ENCODE measurements at places on chromosomes 7 and 10.

GRCh38 chr10:100705139-100705538 lies 40.2 kb upstream of the PAX2 start:
- DNase-seq = no peak

DNA sequence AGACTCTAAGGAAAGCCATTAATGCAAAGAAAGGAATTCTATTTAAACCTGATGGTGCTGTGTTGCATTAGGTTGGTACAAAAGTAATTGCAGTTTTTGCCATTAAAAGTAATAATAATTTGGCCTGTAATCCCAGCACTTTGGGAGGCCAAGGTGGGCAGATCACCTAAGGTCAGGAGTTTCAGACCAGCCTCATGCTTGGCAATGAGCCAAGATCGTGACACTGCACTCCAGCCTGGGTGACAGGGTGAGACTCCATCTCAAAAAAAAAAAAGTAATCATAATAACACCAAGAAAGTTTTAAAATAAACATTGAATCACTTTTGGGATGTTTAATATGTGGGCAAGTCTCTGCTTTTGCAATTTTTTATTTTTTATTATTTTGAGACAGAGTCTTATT lies 107.3 kb upstream of the FRMD4A start:
- DNase-seq = no peak

DNA sequence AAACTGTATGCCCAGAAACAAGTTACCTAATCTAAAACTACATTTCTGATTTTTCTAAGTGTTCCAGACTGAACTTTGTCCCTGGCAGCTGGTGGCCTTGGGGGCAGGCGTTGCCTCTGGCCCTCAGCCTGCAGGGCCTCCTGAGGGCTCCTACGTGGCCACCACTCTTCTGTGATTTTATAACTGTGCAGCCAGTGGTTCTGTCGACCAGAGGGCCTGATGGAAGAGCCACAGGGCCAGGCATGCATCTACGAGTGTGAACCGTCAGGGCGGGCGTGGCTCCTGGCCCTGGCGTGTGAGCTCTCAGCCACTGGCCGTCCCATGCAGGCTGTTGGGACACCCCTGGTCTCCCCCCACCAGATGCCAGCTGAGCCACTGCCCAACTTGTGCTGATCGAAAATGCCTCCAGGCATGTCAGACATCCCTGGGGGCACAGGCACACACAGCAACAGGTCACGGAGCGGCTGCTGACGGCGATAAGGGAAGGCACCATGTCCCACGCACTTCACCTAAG lies 173.4 kb downstream of the ZMYND11 start:
- DNase-seq = no peak

DNA sequence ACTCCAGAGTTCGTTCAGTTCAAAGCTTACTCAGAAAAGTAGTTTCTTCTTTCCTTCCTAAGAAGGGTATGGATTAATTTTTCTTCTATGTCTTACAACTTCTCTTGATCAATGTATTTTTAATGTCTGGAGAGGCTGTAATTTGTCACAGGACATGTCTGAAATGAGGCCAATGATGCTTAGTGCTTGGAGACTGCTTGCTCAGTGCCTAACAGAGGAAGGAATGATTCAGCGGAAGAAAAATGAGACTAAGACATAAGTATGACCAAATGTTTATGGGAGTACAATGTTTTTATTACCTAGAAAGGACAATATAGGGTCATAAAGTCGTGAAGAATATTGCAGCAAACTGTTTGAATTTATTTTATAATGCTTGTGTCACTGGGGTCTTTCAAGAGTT lies 43.3 kb downstream of the GPR37 start:
- DNase-seq = no peak

DNA sequence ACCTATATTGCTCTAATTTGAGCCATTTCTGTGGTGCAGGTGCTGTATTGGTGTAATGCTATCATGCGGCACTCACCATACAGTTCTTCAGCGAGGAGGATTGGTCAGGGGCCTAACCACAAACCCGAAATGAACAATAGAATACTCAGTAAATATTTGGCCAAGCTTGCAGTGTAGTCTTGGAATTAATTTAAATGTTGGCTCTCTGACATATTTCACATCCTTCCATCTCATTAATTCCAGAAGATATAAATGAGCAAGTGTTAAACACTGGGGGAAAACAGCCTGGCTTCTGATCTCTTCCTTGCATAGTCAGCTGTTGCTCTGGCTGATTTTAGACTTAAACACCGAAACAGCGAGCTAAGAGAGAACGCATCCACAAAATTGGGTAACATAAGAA lies 663.1 kb upstream of the GHITM start:
- DNase-seq = no peak

- DNase-seq = no peak
Measured at GRCh38 chr7:44212581-44213184, 11.9 kb downstream of the YKT6 start.

GRCh38 chr10:74307061-74307651 lies 156.1 kb downstream of the ADK start:
- no peak for DNase-seq

DNA sequence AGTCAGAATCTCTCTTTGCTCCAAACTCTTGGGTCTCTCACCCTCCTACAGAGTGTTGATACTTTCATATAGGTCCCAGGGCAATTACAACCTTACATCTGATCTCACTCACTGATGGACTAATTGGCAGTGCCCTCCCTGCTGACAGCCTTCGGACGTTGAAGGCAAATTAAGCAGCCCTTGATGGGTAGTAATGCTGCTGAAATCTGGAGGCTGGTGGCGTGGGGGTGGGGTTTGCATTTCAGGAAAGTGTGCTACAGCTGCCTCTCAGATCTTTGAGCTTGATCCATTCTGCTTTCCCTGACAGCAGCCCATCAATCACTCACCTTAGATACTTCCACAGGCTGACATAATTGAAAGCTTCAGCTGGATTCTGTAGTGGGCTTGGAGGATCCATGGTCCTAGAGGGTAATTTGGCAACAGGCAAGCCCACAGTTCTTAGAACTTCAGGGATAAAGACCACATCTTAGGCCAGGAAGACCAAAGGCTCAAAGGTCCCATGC lies 349.1 kb upstream of the PODXL start:
- no peak for DNase-seq

DNA sequence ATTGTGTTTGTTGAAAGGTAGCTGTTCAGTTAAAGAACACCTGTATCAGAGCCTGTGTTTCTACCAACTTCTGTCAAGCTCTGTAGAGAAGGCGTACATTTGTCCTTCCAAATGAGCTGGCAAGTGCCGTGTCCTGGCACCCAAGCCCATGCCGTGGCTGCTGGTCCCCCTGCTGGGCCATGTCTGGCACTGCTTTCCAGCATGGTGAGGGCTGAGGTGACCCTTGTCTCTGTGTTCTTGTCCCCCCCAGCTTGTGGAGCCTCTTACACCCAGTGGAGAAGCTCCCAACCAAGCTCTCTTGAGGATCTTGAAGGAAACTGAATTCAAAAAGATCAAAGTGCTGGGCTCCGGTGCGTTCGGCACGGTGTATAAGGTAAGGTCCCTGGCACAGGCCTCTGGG lies 154.9 kb downstream of the EGFR start:
- no peak for DNase-seq

GRCh38 chr7:116647861-116648260 lies 24.1 kb upstream of the MET start:
- DNase-seq = no peak

- peak; percentile 35 for DNase-seq
Measured at GRCh38 chr7:105748701-105749100, 127.7 kb downstream of the ATXN7L1 start.

DNA sequence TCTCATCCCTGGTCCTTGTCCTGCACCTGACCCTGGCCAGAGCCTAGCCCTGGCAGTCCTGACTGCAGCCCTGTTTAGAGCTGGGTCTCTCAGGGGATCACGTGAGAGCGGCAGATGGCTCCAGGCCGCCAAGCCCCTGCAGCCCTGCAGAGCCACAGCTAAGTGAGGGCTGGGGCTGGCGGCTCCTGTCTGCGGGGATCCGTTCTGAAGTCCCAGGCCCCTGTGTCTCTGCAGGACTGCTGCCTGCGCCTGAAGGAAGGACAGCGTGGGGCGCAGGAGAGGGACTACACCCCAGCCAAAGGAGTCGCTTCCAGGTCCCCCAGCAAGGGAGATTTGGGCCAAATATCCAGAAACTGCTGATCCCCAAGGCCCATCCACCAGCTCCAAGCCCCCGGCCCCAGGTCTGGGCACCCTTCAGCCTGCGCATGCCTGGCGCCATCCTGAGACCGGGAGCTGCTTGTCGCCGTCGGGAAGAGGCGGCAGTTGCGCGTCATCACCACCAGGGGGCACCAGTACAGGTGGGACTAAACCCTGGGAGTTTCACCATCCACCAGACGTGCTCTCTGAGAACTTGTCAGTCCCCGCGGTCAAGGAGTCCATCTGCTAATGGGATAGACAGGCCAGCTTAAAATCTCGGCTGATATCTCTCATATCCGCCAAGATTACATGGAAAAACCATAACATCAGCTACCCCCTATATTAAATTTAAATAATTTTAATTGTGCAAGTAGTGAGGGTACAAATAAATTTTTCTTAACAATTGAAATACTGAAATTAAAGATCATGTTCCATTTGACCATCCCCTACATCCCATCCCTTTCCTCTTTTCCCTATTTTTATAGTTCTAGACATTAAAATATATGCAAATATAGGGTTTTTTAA lies 25.1 kb upstream of the GHRHR start:
- DNase-seq = peak; percentile 97

DNA sequence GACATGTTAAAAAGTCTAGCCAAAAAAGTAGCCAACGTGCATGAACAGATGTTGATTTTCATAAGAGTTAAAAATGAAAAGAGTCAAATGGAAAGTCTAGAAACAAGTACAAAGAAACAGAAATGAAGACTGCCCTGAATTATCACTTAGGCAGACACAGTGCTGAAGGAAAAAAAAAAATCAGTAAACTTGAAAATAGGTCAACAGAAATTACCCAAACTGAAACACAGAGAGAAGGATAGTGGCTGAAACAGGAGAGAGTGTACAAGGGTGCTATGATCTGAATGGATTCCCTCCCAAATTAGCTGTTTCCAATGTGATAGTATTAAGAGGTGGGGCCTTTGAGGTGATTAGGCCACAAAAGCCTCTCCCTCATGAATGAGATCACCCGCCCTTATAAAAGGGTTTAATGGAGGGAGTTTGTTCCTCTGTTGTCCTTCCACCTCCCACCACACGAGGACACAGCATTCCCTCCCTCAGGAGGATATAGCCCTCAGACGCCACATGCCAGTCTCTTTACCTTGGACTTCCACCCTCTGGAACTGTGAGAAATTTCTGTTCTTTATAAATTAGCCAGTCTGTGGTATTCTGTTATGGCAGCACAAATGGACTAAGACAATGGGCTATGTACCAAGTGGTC lies 249.7 kb downstream of the AHR start:
- DNase-seq = peak; percentile 23

GRCh38 chr7:39353615-39354376 lies 212.4 kb upstream of the YAE1 start:
- DNase-seq = peak; percentile 87

DNA sequence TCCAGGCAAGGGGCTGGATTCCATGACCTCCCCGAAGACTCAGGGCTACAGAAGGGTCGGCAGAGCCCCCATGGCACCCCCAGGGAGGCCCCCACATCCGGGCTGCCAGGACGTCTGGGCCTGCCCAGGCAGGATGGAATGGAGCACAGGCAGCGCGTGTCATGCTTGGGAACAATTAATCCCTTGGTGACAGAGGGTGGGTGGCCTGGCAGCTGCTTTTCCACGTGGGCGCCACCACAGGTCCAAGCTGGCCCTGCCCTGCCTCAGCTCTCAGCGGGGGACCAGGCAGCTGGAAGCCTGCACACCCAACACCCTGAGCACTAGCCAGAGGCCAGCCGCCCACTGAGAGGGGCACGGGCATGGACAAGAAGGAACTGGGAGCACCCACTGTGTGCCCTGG lies 11.4 kb downstream of the ELN start:
- no peak for DNase-seq

DNA sequence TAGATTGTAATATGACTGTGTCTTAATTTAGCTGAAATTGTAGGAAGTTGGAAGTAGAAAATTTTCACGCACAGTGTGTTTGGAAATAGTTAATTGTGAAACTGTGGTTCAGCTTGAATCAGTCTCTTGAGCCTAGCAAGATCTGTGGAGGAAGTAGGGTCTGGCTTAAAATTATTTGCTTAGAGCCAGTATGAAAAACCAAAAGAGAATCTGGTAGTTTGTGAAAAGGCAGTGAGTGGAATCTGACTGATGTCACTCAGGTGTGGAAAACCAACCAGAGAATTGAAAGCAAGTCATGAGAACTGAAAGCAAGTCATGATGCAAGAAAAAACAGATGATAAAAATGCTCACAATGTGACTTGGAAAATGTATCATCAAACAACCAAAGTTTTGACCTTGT lies 11.5 kb downstream of the LIPJ start:
- DNase-seq = no peak

GRCh38 chr7:40095230-40095629 lies 39.2 kb downstream of the MPLKIP start:
- DNase-seq = no peak

GRCh38 chr7:46859963-46860475 lies 721.9 kb downstream of the TNS3 start:
- DNase-seq = no peak

- no peak for DNase-seq
Measured at GRCh38 chr7:142334236-142334635, 76.4 kb upstream of the PRSS58 start.

- DNase-seq = no peak
Measured at GRCh38 chr7:77428777-77429231, 12.7 kb upstream of the GSAP start.

DNA sequence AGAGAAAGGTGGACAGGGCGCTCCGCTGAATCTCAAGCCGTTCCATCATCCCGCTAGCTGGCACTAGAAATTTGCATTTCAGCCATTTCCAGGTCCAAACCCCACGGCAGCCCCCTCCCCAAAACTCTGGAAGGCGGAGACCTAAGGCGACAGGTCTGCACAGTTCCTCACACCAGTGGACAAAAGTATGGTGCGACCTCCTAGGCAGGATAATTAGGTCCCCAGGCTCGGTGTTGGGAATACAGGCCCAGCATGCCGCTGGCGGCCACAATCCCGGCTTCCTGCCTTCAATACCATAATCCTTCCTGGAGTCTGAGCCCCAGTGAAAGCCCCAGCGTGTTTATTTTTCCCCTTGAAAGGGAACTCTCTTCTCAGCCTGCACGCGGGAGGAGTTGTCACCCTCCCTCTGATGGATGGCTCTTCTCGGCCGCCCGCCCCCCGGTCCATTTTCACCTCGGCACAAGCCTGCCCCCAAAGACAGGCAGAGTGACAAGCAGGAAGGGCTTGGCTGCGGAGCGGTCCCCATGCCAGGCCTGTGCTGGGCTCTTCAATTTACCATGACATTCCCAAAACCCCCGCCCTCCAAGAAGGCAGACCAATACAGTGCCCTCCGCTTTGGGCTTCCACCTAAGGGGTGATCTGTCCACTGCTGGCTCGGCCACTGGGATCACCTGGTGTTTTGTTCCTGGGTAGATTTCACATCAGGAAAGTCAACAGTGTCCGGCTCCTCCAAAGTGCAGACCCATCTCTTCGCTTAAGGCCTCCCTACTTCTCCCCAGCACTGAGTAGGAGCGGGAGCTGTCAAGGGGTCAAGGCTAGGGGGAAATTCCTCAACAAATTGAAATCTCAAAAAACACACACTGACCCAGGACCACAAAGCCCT lies 2.2 kb downstream of the FGFR2 start:
- DNase-seq = peak; percentile 89

- no peak for DNase-seq
Measured at GRCh38 chr7:4782333-4783291, 7.2 kb downstream of the AP5Z1 start.

GRCh38 chr7:19560111-19560883 lies 148.5 kb downstream of the POLR1F start:
- DNase-seq = no peak
